ENCODE measurements at places on chromosomes 5 and 9.

GRCh38 chr5:104178829-104179456 is 616.4 kb upstream of the NUDT12 start:
- DNase-seq: peak; percentile 42

DNA sequence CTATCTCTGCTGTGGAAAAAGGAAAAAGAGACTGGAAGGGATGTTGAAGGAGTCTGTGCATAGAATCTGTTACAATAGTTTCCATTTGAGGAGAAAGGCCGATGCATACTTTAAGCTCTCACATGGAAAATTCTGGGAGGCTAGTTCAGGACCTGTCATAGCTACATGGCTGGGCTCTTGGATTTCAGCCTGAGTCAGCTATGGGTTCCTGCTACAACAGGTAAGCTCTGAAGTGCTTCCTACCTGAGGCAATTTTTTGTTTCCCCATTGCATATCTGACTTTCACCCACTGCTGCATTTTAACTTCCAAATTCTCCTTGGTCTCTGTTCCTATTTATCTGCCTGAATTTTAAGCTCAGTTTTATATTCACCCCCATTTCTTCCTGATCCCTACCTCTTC is 310.7 kb downstream of the RAB3C start:
- no peak for DNase-seq

DNA sequence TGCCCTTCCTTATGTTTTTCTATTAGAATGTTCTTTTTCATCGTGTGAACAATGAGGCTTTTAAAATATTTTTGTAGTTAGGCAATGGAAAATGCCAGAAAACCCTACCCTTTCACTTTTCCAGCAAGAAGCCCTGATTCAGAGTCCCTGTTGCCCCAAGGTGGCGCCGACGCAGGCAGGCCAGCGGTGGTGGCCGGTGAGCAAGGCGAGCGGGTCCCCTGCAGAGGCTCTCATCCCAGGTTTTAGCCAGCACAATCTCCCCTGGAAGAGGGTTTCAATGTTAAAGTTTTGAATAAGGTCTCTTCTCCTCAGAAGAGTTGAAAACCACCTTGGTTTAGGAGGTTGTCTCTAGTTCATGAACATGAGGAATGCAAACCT is 40.8 kb upstream of the CKMT2 start:
- DNase-seq: no peak

- DNase-seq: no peak
Measured at GRCh38 chr5:72584466-72584865, 77.3 kb upstream of the ZNF366 start.

DNA sequence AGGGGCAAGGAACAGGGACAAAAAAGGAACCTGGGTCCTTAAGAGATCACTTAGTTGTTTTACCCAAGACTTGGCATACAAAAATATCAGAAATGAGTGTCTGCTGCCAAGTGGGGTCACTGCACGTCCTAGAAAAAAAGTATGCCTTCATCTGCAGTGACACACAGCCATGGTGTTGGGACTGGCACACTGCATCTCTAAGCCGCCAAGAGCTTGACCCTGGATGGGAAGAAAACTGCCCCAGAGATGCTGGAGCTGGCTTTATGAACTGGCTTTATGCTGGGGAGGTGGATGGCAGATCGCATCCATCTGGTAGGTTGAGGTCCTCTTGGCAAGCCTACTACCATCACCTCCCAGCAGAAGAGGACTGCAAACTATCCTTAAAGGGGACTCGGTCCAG is 51.7 kb downstream of the IRF1 start:
- no peak for DNase-seq

DNA sequence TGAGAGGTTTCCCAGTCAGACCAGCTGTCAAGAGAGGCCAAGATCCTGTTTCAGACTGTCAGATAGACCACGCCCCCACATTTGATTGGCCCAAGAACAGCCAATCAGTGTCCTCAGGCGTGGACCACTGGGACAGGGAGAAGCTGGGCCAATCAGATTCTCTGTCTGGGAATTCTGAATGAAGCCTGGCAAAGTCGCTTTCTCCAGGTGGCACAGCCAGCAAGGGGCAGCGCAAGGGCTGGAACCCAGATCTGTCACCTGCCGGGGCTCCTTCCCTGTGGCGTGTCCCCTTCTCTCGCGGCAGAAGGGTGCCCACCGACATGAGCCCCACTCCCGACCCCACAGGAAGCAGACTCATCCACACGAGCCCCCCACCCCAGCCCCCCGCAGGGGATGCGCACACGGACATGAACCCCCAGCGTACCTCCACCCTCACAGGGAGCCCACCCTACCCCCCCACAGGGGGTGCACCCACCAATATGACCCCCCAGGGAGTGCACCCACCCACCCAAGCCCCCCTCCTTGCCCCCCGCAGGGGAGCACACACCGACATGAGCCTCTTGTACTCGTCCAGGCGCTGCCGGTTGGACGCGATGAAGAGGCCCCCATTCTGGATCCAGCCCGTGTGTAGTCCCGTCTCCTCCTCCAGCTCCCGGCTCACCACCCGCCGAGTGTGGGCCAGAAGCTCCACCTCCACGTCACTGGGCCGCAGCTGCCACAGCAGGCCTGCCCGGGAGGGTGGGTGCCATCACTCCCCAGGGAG is 6.1 kb downstream of the SARDH start:
- DNase-seq: peak; percentile 89

DNA sequence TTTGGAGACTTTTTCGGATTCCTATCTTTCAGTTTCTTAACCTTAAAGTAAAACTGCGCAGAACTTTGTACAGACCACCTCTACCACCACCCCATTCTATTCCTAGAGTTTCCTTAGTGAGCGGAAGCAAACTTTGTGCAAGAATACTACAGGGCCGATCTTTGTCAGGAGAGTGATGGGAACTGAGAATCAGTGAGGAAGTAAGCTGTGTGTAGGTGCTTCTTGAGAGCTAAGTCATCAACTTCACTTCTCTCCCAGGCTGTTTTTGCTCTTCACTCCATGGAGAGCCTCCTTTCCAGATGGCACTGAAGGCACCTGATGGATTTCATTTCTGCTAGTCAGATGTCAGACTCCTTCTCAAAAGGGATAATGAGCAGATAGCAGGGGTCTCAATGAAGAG is 127.3 kb downstream of the SPATA31D1 start:
- no peak for DNase-seq

GRCh38 chr5:141003791-141004611 is 37.7 kb downstream of the PCDHAC2 start:
- DNase-seq: peak; percentile 40

GRCh38 chr9:83629433-83630104 is 6.6 kb downstream of the IDNK start:
- DNase-seq: no peak

DNA sequence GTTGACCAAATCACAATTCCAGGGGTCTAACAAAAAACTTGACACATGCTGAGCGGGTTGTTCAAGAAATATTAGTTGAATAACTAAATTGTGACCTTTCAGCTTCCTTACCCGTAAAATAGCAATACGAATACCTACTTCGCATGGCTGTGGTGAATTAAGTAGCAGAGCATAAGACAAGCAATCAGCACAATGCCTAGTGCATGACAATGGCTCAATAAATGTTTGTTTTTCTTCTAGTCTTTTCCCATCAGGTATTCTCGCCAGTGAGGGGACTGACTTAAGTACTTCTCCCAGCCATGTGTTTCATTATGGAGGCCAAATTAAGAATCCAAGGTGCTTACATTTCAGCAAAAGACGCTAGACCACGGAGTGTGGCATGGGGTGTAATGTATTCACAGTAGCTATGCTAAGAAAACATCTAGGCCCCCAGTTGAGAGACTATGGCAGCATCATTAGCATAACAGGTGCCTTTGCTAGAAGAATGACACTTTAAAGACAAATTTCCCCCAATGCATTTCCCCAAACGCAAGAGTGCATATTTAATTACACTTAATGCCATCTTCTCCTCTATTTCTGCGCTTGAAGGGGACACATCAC is 145.9 kb downstream of the ASTN2 start:
- no peak for DNase-seq

DNA sequence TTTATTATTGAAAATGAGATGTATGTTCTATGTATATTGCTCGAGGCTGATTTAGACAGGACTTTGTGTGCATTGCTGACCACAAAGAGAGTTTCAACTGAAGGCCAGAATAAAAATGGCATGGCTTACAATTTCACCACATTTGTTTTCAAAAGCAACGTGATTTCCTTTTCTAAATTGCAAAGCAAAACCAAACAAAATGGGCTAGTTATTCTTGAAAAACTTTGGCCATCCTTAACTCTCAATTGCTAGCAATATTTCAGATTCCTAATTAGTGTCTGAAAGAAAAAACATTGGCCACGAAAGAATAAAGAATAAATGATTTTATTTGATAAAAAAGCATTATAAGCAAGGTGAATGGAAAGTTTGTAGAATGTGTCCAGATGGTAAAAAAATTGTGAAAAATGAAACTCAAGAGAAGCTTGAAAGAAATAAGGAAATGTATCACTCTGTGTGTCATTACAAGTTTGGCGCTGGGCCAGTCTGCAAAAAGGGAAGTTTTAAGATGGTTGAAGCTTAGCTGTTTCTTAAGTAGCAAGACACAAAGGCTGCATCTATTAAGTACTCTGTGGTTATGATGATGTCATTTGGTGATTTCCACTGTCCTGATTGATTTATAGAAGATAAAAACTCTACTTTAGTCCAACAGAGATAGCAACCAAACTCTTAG is 89.2 kb upstream of the PRLR start:
- DNase-seq: no peak

GRCh38 chr5:57832875-57833274 is 350.3 kb upstream of the ACTBL2 start:
- no peak for DNase-seq

DNA sequence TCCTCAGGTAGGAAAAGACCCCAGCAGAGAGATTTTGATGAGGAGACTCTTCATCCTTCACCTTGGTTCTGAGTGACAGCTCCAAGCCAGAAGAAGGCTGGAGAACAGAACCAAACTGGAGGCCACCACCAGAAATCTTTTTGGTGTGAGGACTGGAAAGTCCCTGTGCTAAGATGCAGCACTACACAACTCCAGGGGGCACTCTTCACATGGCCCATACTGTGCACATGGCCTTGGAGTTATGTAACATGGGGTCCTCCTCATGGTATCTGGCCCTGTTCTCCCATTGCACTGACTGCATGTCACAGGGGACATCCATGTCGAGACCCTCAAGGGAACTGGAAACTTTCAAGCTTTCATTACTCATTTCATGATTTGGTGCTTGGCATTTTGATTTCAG is 17.3 kb upstream of the STX17 start:
- no peak for DNase-seq

- no peak for DNase-seq
Measured at GRCh38 chr9:107467416-107467815, 22.2 kb downstream of the KLF4 start.

- DNase-seq: no peak
Measured at GRCh38 chr9:33443047-33443446, 4.3 kb downstream of the AQP3 start.

DNA sequence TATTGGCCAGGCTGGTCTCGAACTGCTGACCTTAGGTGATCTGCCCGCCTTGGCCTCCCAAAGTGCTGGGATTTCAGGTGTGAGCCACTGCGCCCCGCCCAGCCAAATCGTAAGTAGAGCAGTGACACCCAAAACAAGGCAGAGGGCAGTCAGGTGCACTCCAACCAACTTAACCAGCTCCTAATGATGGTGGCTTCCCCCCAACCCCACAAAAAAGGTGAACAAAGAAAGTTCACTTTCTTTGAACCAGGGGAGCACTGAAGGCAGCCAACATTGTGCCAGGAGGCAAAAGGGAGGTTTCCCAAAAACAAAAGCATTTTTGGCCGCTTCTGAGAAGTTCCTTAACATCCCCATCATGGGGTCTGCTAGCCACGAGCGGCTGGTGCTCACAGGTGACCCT is 9.6 kb downstream of the GMCL2 start:
- no peak for DNase-seq

GRCh38 chr9:121207371-121207940 is 5.8 kb upstream of the RAB14 start:
- no peak for DNase-seq

- peak; percentile 24 for DNase-seq
Measured at GRCh38 chr9:26746357-26747072, 146.1 kb downstream of the CAAP1 start.

DNA sequence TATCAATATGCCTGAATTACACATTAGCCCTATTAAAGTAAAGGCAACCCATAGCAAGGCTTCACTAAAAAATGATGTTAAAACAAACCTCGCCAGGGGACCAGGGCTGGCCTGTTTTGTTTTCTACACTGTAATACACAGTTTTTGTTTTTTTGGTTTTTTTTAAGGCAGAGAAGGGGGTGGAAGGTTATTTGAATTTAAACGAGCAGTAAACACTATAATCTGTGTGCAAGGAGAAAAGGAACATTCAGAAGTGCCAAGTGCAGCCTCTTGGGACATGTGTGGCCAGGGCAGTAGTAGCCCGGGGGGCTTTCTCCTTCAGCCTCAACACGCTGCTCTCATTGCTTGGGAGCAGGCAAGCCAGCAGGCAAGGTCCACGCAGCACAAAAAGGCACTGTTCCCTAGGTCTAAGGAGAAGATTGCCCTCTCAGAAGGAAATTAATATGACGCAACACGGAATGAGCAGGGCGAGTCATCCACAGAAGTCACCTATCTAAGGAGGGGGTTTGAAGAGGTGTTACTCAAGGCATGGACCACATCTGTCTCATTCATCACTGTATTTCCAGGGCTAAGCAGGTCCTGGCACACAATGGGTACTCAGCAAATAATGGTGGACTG is 16.2 kb downstream of the SIL1 start:
- peak; percentile 30 for DNase-seq

GRCh38 chr9:94911986-94912635 is 185.6 kb downstream of the AOPEP start:
- no peak for DNase-seq

GRCh38 chr5:65506961-65507360 is 25.2 kb upstream of the ADAMTS6 start:
- DNase-seq: no peak

- no peak for DNase-seq
Measured at GRCh38 chr9:100020121-100020795, 78.5 kb downstream of the ERP44 start.

GRCh38 chr9:111069183-111069582 is 30.9 kb upstream of the LPAR1 start:
- no peak for DNase-seq

DNA sequence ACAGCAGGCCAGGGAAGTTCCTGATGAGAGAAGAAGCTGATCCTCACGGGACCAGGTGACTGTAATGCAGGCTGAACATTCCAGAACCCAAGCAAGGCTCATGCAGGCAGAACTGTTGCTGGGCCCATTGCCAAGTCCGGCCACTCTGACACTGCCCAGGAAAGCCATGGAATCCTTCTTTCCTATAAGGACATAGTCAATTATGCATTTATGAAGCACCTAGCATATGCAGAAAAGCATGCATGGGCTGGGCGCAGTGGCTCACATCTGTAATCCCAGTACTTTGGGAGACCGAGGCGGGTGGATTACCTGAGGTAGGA is 83.7 kb upstream of the SLC1A3 start:
- no peak for DNase-seq
